Bronchial epithelial cell (primary cell): ENCODE measurements at places on chromosomes 7 and 10. TPM values are rescaled to one million over a fixed set of nuclear protein-coding genes. Genes with fewer than 3 reads are reported as not detected.

SH2B2 gene
- total RNA-seq, result 1.5 and 1.8 TPM in 2 replicates

FAM25C gene
- 9.3 TPM in 1 of 2 replicates, not detected in the other for total RNA-seq

GRCh38 chr10:49076319-49076718 is 39.0 kb downstream of the VSTM4 start:
- no peak for DNase-seq

- DNase-seq, result no peak
Measured at GRCh38 chr10:5510281-5511072, 11.1 kb upstream of the CALML5 start.

DNA sequence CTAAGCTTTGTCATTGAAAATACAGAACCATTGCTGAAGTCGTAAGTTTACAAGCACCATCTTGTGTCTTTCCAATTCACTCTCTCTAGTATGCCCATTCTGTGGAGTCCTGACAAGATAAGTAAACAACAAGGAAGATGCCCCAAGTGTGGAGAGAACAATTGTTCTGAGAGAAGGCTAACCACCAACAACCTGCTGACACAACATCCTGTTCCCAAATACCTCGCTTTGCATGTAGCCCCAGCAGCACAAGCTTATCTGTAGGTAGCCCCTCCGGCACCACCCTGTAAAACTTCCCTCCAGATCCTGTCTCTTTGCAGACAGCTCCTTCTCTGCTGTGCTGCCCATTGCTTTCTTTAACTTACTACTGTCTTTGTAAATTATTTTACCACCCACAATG is 233.3 kb upstream of the AOAH start:
- no peak for DNase-seq

SMARCD3 gene
- 2.1 and 4.9 TPM in 2 replicates for total RNA-seq

ZNF503 gene
- 2.1 and 2.6 TPM in 2 replicates for total RNA-seq

DNA sequence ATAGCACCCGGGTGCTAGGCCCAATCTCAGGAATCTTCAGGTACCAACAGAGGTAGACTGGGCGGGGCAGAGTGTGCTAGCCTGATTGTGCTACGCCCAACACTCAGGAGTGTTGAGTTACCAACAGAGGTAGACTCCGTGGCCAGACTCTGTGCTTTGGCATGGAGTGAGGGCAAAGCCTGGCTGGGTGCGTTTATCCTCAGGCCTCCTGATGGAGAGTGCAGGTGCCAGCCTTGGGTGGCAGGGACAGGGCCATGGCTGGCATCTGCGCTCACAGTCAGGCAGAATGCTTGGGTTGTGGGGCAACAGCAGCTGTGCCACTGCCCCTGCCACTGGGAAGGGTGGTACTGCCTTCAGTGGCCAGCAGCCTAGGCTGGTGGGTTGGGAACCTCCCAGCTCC is 111.6 kb downstream of the NEUROD6 start:
- DNase-seq, result no peak

GRCh38 chr10:127009366-127009765 is 104.1 kb downstream of the DOCK1 start:
- no peak for DNase-seq

ANXA8 gene
- total RNA-seq, result 79.4 and 176 TPM in 2 replicates

DNA sequence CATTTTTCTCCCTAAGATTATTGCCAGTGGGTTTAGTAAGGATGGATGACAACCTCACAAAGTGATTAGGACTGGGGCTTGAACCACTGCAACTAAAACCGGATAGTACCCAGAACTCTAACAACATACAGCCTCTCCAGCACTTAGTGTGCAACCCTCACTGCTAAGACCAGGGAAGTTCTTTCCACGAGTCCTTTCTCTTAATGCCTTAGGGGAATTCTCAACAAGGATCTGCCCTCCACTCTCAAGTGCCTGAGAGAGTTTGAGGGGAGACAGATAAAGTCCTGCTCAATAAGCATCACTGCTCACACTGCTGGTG is 104.6 kb downstream of the NRP1 start:
- DNase-seq, result no peak

GRCh38 chr10:79244068-79244442 is 103.2 kb upstream of the PPIF start:
- DNase-seq, result no peak

TWNK gene
- 7.9 and 14.7 TPM in 2 replicates for total RNA-seq

LRRC18 gene
- total RNA-seq, result not detected in 2 replicates

DNA sequence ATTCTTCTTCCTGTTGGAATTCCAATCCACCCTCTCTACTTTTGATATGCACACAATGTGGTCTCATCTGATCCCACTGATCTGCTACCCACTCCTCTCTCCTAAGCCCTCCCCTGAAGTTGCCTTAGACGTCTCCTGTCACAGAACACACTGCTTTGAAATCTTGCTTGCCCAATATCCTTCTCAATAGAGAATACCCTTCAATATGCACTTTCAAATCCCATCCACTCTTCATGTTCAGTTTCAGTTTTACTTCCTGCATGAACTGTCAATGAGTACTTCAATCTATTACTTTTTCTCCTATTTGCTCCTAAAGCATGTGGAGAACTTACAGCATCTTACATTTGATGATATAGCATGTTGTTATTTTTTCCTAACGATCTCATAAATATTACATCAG is 93.5 kb downstream of the UPF2 start:
- no peak for DNase-seq

GRCh38 chr10:93369588-93370164 is 112.5 kb downstream of the MYOF start:
- DNase-seq, result no peak

TUBB8 gene
- total RNA-seq, result not detected in 2 replicates

GRCh38 chr7:148598351-148598750 is 7.8 kb downstream of the C7orf33 start:
- no peak for DNase-seq

GRCh38 chr7:375901-376305 is 85.9 kb downstream of the FOXL3 start:
- DNase-seq, result no peak

DEPP1 gene
- total RNA-seq, result 0.26 and 1.0 TPM in 2 replicates

GRCh38 chr7:121369462-121369861 is 26.6 kb downstream of the FAM3C start:
- no peak for DNase-seq

GRCh38 chr7:199483-200249 is 7.3 kb downstream of the FAM20C start:
- no peak for DNase-seq

DNA sequence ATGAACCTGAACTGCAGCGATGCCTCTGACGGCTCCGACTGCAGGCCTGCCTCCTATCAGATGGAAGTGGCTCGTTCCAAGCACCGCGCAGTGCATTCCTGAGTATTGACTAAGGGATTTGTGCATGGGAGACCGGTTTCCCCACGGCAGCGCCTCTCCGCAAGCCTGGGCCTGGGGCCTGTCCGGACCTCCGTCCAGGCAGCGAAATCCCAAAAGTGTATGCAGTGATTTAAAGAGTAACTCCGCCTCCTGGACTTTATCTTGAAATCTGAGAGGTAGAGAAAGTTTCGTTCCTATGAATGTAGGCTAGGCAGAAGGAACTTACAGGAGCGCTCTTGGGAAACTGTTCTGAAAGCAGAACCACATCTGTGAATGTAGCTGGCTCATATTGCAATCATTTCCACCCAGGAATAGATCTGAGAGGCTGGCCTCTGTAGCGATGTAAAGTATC is 106.2 kb upstream of the CELF2 start:
- DNase-seq, result peak; percentile 94

GRCh38 chr10:32927750-32928149 is 30.3 kb downstream of the ITGB1 start:
- DNase-seq, result no peak
